ENCODE measurements at places on chromosomes 7 and 10.
A peak's percentile ranks its signal among the peaks of the same experiment; 100 is the strongest.

GRCh38 chr7:91556956-91557650, 292.9 kb downstream of the FZD1 start:
- no peak for DNase-seq

DNA sequence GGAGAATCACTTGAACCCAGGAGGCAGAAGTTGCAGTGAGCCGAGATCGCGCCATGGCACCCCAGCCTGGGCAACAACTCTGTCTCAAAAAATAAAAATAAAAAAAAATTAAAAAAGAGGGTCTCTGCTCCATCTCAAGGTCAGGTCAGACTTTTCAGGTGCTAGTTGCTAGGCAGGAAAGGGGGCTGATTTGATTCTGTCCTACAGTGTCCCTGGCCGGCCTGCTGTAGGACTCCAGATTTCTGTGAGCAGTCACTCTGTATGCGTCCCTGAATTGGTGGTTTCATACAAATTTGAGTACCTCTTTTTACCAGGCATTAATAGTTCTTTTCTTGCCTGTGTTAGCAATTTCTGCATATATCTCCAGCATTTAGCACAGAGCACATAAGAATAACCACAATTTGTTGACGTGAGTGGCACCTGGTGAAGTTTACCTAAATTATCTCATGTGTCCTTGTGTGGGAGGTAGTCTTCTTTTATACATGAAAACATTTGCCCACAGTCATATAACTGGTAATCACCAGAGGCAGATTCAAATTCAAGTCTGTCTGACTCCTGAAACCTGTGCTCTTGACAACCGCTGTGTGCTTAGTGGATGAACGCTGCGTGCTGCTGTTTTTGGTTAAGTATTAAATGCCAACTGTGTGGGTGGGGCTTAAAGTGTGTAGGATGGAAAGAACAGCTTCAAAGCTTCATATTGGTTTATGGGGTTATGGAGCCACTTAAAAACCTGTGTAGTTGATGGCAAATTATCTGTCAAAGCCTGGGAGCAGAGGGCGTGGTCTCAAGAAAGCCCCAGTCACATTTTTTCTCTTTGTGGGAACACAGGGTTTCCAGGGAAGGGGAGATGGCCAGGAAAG, 3.2 kb upstream of the ZNF775 start:
- no peak for DNase-seq

- no peak for DNase-seq
Measured at GRCh38 chr7:101725921-101726320, 91.5 kb upstream of the CUX1 start.

GRCh38 chr10:104614245-104614831, 26.8 kb upstream of the SORCS3 start:
- DNase-seq, result peak; percentile 36

GRCh38 chr10:14683256-14683655, 91.4 kb downstream of the FAM107B start:
- DNase-seq, result no peak

DNA sequence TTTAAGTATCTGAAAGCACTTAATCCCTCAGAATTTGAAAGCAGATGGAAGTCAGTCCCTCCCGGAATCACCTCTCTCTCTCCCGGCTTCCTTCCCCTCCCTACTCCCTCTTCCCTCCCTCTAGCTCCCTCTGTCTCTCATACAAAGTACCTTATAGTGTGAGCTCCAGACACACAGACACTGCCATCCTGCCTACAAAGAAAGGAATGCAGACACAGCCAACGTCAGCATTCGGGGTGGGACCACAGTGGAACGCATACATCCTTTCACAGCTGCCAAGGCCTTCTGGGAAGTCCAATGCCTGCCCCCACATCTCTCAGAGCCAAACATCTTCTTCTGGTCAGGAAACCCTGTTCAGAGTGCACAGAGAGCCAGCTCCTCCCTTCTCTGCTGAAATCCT, 9.3 kb downstream of the NOD1 start:
- DNase-seq, result no peak

DNA sequence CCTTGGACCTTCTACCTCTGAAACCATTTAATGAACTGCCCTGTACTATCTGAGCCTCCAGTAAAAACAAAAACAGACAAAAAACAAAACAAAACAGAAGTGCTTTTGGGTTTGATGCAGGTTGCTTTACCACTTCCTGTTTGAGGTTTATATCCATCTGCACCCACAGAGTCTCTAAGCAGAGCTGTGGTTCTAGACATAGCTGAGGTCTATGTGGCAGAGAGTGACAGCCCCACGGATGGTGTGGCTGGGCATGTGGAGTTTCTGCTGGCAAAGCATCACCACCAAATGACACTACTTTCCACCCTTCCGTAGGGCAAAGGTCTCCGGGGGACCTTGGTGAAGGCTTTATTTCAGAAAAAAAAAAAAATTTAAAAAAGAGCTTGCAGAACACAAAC, 754.2 kb downstream of the GRID1 start:
- DNase-seq, result no peak

- no peak for DNase-seq
Measured at GRCh38 chr10:114140036-114140435, 34.0 kb downstream of the CCDC186 start.

- peak; percentile 73 for DNase-seq
Measured at GRCh38 chr10:5293691-5294550, 70.8 kb upstream of the UCN3 start.

GRCh38 chr7:46170021-46170420, 248.9 kb upstream of the IGFBP3 start:
- DNase-seq, result no peak

DNA sequence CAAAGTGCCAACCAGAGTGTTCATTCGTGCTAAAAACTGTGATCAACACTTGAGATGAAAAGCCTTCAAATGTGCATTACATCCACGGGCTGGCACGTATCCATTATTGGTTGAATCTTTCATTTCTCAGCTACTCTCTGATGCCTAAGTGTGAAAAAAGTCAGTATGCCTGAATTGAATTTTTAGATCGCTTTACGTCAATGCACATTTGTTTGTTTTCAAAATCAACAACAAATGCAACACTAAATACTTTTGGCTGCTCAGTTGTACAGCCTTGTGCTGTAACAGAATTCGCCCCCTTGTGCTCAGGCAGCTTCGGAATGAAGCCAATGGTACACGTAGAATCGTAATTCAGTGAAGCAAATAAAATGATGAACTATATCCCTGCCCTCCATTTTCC, 446.5 kb upstream of the NRP1 start:
- no peak for DNase-seq

- no peak for DNase-seq
Measured at GRCh38 chr7:142773230-142773629, 2.5 kb downstream of the PRSS2 start.

- DNase-seq, result no peak
Measured at GRCh38 chr7:151387161-151388006, 22.5 kb downstream of the WDR86 start.

DNA sequence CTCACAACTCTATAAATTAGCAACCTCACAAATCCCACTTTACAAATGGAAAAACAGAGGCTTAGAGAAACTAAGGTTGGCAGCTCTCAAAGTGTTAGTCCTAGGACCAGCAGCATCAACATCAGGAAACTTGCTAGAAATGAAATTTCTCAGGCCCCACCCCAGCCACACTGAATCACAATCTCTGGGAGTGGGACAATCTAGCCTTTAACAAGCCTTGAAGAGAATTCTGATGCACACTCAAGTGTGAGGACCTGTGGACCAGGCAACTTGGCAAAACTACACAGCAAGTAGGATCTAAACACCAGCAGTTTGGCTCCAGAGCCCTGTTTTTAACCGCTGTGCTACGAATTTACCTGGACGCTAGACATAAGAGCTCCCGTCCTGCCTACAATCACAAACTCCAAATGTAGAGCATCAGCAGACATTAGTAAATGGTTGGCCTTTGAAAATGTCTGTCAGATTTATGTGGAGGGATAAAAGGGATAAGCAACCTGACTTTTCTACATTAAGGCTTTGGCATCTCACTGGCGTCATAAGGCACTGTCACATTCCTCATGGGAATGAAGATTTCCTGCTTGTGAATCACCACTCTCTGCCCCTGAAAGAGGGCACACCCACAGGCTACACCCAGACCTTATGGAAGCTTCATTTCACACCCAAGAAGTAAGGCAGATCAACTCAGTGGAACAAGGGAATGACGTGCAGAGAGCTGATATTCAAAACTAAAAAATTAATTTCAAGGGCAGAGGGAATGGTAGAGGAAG, 34.5 kb downstream of the PPP1R3C start:
- DNase-seq, result no peak

DNA sequence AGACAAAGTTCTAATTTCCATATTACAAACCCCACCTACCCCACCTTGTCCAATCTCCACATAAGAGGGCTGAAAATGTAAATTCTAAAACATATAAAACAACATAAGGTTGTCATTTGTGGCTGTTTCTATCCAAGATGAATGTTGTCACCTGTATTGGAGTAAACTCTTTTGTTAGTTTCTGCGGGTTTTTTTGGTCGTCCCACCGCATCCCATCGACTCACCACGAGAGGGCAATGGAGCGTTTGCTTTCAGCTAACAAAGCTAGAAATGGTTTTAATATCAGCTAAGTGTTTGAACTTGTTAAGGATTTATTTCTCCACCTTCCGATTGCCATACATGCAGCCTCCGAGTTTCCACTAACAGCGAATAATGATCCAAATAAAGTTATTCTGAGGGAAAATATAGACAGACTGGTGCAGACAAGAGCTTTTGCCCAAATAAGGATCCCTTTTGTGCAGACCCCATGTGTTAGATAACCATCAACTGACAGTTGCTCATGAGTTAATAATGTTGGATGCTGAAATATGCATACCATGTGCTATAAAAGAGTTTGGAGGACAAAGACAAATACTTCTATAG, 137.2 kb downstream of the ARID5B start:
- peak; percentile 71 for DNase-seq

DNA sequence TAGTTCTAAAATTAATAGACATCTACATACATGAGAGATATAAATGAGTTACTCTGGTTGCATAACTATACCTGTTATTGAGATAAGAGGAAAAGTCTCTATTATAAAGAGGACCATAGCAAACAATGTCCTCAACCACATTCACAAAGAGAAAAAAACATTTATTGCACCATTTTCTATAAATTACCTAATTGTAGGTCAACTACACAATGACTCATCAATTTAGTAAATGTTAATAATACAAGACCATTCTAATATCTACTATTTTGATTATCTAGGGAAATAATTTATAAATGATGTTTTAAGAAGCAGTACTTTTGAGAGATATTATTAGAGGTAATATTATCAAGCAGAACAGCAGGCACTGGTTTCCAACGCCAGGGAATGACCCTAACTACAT, 246.1 kb downstream of the AGMO start:
- no peak for DNase-seq

- no peak for DNase-seq
Measured at GRCh38 chr10:817371-817770, 114.1 kb downstream of the LARP4B start.

DNA sequence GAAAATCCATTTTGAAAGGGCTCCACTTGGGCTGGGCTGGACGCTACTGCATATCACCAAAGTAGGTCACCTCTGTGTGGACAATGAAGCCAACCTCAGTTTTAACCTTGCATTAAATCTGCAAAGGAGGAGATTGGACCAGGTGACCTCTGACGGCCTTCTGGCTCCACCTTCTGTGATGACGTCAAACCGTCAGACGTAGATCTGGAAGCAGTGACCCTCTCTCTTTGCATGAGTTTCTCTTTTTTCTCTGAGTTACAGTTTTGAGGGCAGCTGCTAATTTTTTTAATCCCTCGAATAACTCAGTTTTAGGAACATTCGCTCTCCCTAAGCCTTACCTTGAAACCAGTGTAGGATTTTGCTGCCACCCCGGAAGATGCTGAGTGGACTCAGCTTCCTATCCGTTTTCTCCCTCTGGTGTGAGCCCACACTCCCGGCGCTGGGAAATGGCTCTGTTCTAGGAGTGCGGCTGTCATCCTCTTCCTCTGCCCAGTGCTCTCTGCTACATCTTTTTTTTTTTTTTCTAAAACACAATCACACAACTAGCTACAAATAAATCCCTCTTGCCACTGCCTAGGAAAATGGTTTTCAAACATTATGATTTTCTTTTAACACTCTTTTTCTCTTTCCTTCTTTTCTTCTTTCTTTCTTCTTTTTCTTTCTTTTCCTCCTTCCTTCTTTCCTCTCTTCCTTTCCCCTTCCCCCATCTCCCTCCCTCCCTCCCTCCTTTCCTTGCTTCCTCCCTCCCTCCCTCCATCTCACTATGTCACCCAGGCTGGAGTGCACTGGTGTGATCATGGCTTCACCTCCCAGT, 27.7 kb upstream of the NMT2 start:
- DNase-seq, result no peak

GRCh38 chr10:110746969-110747608, 103.0 kb downstream of the RBM20 start:
- no peak for DNase-seq

GRCh38 chr10:34649385-34649784, 165.7 kb downstream of the PARD3 start:
- DNase-seq, result no peak

- no peak for DNase-seq
Measured at GRCh38 chr10:30018496-30018895, 40.9 kb downstream of the JCAD start.

- no peak for DNase-seq
Measured at GRCh38 chr10:96509017-96509641, 4.6 kb downstream of the TLL2 start.

GRCh38 chr7:192701-193480, 520 bp downstream of the FAM20C start:
- DNase-seq, result peak; percentile 31

GRCh38 chr10:44962870-44963738, 3.5 kb downstream of the RASSF4 start:
- peak; percentile 54 for DNase-seq

- DNase-seq, result no peak
Measured at GRCh38 chr7:70752794-70753241, 379.1 kb upstream of the GALNT17 start.

GRCh38 chr10:18409599-18410397, 241.6 kb downstream of the NSUN6 start:
- no peak for DNase-seq

DNA sequence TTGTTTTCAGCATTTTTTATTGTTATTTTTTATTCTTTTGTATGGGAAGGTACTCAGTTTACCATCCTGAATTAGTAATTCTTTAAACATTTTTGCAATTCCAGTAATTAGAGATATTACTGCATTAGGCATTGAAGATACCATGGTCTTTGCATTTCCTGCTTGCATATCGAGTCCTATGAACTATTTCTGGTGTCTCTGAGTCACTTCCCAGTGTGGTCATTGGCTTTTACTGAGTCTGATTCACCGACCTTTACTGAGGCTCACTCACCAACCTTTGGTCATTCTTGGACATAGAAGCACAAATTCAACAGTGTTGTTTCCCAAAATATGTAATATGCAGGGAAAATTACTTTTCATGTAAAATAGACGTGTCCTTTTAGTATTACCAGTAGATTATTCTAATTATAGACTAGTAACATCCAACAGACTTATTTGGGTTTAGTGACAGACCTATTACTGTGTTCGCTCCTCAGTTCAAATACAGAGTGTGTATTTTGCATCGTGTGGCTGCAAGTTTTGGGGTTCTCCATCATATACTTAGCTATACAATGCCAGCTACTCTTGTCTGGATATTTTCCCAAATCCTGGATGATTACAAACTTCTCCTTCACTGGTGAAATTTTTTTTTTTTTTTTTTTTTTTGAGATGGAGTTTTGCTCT, 180.7 kb upstream of the PRSS1 start:
- peak; percentile 87 for DNase-seq
